ENCODE measurements at places on chromosomes 11 and 22.

GRCh38 chr11:31397239-31397834 is 27.7 kb downstream of the DNAJC24 start:
- DNase-seq = peak; percentile 4

DNA sequence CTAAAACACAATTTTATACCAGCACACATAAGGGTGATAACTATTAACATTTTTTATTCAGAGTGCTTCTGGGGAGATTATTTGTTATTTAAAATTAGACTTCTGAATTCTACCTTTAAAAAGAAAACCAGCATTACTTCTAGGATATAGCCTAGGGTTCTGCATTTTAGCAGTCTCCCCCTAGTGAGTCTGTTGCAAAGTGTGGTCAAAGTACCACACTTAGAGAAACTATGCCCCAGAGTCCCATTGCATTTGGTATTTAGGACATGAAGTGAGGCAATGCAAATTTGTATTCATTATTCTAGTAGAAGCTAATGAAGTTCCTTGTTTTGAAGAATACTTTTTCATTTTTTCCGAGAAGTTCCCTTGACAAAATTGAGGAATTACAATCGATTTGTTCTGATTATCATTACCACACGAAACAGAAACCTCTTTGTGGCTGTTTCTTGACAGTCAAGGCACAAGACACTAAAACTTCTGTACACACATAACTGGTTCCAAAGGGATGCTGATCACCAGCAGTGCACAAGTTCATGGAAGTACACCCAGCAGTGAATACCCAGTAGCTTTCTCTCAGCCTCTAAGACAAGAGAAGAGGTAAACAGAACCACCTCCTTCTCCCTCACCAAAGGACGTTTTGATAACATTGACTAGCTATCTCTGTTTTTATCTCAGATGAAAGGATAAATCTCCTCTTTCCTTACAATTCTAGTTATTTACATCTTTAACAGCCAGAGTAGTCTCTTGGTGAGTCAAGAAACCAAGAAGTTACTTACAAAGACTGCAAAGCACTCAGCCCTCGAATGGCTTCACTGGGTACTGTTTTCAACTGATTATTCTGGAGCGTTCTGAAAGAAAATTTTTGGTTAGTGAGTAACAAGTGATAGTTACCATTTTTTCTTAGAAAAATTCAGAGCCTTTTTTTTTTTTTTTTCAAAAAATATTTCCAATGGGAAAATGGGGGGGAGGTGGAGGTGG is 27.6 kb upstream of the CCDC34 start:
- DNase-seq = no peak

- DNase-seq = no peak
These were observed 2.1 kb upstream of the LHFPL7 start for GRCh38 chr22:24948356-24949202.

DNA sequence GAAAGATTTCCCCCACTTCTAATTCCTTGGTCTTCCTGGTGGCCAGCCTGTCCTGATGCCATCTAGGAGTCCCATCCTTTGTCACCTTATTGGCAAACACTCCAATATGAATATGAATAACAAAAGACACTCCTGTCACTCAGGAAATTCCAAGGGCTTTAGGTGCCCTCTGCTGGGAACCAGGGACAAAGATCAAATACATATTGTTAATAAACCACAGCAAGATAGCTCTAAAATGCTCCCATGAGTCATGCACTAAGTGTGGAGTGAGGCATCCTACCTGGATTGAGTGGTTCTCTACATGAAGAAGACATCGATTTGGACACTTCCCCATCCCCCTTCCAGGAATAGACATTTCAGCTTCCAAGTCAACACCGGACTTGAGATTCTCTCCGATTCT is 823.6 kb downstream of the TBC1D22A start:
- no peak for DNase-seq

- no peak for DNase-seq
These were observed 48.2 kb downstream of the NRXN2 start for GRCh38 chr11:64674774-64675173.

DNA sequence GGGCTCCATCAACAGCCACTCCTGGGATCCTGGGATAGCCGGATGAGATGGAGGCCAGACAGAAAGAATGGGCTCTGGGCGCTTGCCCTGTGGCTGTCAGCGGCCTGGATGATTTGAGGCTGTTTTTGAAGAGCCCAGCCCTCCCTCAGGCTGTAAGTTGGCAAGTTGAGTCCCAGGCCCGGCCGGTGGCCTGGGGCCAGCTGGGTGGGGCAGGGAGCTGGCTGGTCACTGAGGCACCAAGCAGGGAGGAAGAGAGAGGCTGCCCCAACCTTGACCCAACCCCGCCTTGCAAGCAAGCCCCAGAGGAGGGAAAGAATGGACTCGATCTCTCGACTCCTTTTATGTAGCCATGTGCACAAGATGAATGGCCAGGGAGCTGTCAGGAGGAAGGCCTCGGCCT is 34.9 kb downstream of the RIBC2 start:
- DNase-seq = no peak

DNA sequence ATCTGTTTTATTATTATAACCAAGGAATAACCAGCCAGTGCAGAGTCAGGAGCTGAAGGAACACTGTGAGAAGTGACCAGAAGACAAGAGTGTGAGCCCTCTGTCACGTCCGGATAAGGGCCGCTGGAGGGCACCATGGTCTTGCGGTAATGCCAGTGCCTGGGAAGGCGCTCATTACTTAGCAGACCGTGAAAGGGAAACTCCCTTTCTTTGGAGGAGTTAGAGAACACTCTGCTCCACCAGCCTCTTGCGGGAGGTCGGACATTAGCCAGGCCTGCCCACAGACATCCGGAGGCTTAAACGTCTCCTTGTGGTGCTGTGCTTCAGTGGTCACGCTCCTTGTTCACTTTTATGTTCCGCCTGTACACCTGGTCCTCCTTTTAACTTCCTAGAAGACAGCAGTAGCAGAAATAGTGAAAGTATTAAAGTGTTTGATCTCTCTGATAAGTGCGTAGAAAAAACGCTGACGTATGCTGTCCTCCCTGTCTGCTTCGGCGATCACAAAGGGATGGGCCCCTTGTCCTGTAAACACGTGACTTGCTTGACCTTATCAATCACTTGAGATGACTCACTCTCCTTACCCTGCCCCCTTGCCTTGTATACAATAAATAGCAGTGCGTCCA is 120.6 kb upstream of the LMO1 start:
- DNase-seq = no peak

DNA sequence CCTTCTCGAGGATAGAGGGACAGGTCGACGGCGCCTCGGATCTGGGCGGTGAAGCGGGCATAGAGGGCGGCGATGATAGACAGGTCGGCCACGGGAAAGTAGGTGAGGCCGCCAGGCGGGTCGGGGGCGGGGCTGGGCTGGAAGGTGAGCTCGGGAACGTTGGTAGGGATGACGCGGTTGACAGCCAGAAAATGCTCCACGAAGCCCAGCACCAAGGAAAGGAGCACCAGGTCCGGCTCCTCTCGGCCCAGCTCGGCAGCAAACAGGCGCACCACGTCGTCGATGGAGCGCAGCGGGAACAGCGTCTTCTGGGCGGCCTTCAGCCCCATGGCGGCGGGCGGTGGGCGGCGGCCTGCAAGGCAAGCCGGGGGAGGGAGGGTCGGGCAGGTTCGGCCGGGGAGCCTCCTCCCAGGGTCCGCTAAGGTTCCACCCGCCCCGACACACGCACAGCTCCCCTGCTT is 540 bp downstream of the MEN1 start:
- DNase-seq = no peak

- DNase-seq = no peak
These were observed 1.8 kb upstream of the RASGRP2 start for GRCh38 chr11:64745521-64746328.

DNA sequence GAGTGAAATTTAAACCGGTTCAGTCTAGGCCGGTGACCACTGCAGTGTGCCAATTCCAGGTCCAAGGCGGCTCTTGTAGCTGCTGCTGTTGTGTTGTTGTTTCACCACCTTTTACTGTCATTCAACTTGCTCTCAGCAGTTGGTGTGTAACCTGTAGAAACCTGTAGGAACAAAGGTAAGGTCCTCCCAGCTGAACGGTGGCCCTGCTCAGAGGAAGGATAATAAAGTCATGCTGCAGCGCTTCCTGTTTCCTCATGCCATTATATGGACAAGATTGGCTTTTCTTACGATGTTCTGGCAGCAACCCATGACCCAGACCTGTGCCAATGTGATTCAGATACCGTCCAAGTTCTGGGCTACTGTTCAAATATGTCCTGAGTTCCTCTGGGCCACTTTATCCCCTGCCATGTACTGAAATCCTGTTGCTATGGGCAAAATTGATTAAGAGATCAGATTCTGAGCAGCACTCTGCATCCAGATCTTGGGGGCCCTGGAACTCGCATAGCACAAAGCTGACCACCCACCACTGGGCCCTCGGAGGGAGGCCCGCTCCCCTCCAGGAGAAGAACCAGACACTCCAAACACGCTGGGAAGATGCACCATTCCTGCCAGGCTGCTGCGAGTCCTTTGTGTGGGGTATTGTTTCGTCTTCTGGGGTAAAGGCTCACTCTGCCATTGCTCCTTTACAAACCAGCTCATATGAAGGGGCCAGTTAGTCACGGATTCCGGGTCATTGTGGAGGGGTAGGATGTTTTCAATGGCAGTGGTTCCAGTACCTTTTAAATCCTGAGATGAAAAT is 13.2 kb downstream of the FAM181B start:
- no peak for DNase-seq

DNA sequence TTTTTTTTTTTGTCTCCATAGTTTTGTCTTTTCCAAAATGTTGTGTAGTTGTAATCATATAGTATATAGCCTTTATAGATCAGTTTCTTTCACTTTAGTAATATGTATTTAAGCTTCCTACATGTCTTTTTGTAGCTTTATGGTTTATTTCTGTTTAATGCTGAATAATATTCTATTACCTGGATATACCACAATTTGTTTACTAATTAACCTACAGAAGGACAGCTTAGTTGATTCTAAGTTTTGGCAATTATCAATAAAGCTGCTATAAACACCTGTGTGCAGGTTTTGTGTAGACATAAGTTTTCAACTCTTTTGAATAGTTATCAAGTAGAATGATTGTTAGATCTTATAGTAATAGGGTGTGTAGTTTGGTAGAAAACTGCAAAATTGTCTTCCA is 130.3 kb upstream of the CARD18 start:
- no peak for DNase-seq

- no peak for DNase-seq
These were observed 25.9 kb upstream of the SCARF2 start for GRCh38 chr22:20463324-20464095.

GRCh38 chr11:80625563-80625962 is 1184.7 kb upstream of the TENM4 start:
- DNase-seq = no peak

GRCh38 chr11:45765836-45766235 is 39.1 kb upstream of the SLC35C1 start:
- no peak for DNase-seq

DNA sequence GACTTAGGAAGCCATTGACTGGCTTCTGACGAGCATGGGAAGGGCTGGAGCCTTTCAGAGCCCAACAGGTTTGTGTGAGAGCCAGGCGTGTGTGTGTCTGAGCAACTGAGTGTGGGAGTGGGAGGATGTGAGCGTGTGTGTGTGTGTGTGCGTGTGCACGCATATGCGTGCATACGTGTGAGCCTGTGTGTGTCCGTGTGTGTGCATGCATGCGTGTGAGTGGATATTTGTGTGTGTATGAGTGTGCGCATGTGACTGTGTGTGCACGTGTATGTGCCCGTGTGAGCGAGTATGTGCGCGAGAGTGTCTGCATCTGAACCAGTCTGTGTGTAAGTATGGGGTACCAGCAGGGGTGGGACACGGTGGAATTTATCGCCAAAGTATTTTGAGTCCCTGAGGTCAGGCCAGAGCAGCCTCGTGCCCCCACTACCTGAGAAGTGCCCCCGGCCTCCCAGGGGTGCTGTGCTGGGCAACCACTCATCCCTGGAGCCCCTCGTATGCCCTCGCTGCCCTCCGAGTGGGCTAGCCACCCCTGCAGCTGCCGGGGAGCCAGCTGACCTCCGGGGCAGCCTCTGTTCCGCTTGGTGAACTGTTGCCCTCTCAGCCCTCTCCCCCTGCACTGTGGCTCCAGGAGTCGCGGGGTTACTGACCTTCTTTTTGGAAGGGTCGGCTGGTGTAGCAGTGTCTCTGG is 38.5 kb downstream of the LRP5 start:
- no peak for DNase-seq

GRCh38 chr22:19941365-19942082 is at the start of the genes COMT and TXNRD2:
COMT (plus strand) TSS chr22:19941772; CDS start chr22:19962527, 20,755 bp downstream.
TXNRD2 (minus strand) TSS chr22:19941818; CDS start chr22:19941803, 15 bp downstream.
- peak; percentile 49 for DNase-seq

- DNase-seq = no peak
These were observed 30.6 kb downstream of the KIAA1671 start for GRCh38 chr22:24983151-24983550.

DNA sequence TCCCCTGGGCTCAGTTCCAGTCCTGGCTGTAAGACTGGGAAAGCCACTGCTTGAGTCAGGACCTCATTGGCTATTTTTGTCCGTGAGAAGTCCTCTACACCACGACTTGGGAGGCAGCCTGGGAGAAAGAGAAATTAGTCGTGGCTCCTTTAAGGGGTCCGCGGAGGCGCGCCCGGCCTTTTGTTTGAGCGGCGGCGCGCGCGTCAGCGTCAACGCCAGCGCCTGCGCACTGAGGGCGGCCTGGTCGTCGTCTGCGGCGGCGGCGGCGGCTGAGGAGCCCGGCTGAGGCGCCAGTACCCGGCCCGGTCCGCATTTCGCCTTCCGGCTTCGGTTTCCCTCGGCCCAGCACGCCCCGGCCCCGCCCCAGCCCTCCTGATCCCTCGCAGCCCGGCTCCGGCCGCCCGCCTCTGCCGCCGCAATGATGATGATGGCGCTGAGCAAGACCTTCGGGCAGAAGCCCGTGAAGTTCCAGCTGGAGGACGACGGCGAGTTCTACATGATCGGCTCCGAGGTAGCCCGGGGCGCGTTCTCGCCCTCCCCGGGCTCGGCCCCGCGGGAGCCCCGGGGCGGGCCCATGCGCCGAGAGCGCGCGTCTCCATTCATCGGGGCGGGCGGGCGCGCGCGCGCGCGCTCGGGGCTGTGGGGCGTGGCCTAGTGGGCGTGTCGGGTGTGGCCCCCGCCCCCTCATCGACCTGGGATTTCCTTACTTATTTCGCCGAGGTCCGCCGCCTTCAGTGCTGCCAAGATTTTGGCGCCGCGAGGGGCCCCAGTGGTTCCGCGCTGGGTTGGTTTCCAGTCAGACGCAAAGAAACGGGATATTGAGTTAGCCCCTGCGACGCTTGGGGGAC is at the start of gene SMARCB1:
Gene SMARCB1, plus strand, starts transcription at position 215 of the 848 bp plus-strand sequence. Its CDS starts 204 bp downstream, at position 419.
- peak; percentile 81 for DNase-seq

- DNase-seq = no peak
These were observed 801 bp downstream of the SESN3 start for GRCh38 chr11:95229993-95230809.

- no peak for DNase-seq
These were observed 412.3 kb upstream of the CHORDC1 start for GRCh38 chr11:90635151-90635550.

- DNase-seq = peak; percentile 24
These were observed 3.3 kb upstream of the SHISA8 start for GRCh38 chr22:41917903-41918791.

DNA sequence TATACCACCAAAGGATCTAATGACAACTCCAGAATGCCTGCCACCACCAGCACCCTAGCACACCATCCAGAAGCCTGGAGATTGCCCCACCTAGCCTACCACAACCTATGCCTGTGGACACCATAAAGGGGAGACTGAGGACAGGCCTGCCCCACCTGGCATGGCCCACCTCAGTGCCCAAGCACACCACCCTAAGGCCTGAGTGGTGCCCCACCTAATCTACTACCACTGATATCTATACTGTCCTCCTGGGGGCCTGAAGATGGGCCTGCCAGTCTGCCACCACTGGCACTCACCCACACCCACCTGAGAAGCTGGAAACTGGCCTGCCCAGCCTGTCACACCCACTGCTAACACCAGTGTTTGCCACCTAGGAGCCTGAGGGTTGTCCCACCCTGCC is 31.8 kb downstream of the SAA4 start:
- DNase-seq = no peak
